Mammary microvascular endothelial cell (primary cell): ENCODE measurements at places on chromosomes 1 and 21. TPM values are rescaled to one million over a fixed set of nuclear protein-coding genes. Genes with fewer than 3 reads are reported as not detected.

Gene NBPF4
- total RNA-seq, result not detected in 2 replicates

Gene MIXL1
- total RNA-seq, result 0.20 TPM in 1 of 2 replicates, not detected in the other

Gene FCGR3B
- total RNA-seq, result not detected in 2 replicates

Gene FRRS1
- total RNA-seq, result 1.8 and 5.2 TPM in 2 replicates

Gene STUM
- total RNA-seq, result not detected in 2 replicates

Gene CCDC30
- 0.20 TPM in 2 replicates for total RNA-seq

Gene TRIM67
- total RNA-seq, result not detected in 2 replicates

Gene TGFB2
- 2.5 and 3.5 TPM in 2 replicates for total RNA-seq

Gene RHOU
- 0.94 and 1.1 TPM in 2 replicates for total RNA-seq

Gene C1orf56
- total RNA-seq, result 2.5 and 3.9 TPM in 2 replicates

Gene BATF3
- 0.59 TPM in 1 of 2 replicates, not detected in the other for total RNA-seq

Gene ZNF648
- not detected in 2 replicates for total RNA-seq

Gene S100A5
- total RNA-seq, result not detected in 2 replicates

Gene AKNAD1
- not detected in 2 replicates for total RNA-seq

Gene MCOLN3
- total RNA-seq, result not detected in 2 replicates

Gene MDM4
- 7.7 and 8.1 TPM in 2 replicates for total RNA-seq

Gene KIRREL1
- 22.6 and 22.9 TPM in 2 replicates for total RNA-seq

Gene KRTAP21-1
- total RNA-seq, result not detected in 2 replicates

Gene ADAMTS1
- 19.4 and 20.3 TPM in 2 replicates for total RNA-seq

Gene PLA2G2C
- total RNA-seq, result not detected in 2 replicates

Gene AGL
- 7.3 and 7.5 TPM in 2 replicates for total RNA-seq

Gene LORICRIN
- not detected in 2 replicates for total RNA-seq

Gene ACTN2
- not detected in 2 replicates for total RNA-seq

Gene DBT
- 1.8 and 2.1 TPM in 2 replicates for total RNA-seq

Gene RGS1
- total RNA-seq, result not detected in 2 replicates

Gene MNDA
- not detected in 2 replicates for total RNA-seq

Gene CCDC190
- total RNA-seq, result 0.25 and 0.93 TPM in 2 replicates

Gene B3GALT2
- 0.05 TPM in 1 of 2 replicates, not detected in the other for total RNA-seq

Gene HSPB7
- not detected in 2 replicates for total RNA-seq

Gene CD34
- total RNA-seq, result 42.1 and 42.3 TPM in 2 replicates

Gene MAPKAPK2
- total RNA-seq, result 41.6 and 47.4 TPM in 2 replicates
